Lung (tissue), 17 donors: ENCODE measurements at places on chromosomes 6 and 20. TPM values are rescaled to one million over a fixed set of nuclear protein-coding genes. Genes with fewer than 3 reads are reported as not detected.
A peak's percentile ranks its signal among the peaks of the same experiment; 100 is the strongest.

DNA sequence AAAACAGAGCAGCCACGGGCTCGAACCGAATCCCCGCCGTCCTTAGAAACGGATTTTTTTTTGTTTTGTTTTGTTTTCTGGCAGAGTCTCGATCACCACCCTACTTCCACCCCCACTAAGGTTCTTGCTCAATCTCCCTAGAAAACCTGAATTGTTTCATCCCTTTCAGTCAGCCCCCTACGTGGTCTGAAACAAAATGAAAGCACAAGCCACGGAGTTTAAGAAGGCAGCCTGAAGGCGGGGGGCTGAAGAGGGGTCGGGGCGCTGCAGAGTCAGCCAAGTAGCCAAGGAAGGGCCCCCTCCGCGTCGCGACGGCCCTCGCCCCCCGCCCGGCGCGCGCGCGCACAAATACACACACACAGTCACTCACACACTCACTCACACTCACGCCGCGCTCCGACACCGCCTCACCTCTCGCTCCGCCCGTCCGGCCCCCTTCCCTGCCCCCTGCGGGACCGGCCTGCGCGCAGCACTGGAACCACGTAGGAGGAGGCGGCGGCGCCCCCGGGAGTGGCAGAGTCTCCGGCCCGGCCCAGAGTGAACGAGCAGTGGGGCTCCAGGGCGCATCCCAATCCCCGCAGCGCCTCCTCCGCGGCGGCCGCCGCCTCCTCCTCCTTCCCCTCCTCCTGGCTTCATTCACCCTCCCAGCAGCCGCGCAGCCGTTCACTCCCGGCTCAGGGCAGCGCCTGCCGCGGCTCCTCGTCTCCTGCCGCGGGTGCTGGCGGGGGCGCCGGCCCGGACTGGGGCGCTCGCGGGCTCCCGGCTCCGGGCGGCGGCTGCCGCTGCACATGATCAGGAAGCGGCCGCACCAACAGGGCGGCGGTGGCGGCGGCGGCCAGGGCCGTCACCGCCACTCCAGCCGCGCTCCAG, 1.4 kb downstream of the ATXN1 start:
- peak overlapping the region; percentile 100 for H3K27ac ChIP-seq
- H3K36me3 ChIP-seq, result peaks cover 2% of the 10 kb centered on the region
- no peaks in the 10 kb centered on the region for H3K4me1 ChIP-seq
- H3K27me3 ChIP-seq, result no peaks in the 10 kb centered on the region
- H3K4me3 ChIP-seq, result peak overlapping the region; percentile 82

The SIGLEC1 gene
- polyA plus RNA-seq, result 18.1 TPM

The SLC17A4 gene
- not detected for polyA plus RNA-seq

GRCh38 chr6:53639520-53639919, 26.0 kb downstream of the KLHL31 start:
- H3K27me3 ChIP-seq, result no peaks in the 10 kb centered on the region
- no peaks in the 10 kb centered on the region for H3K36me3 ChIP-seq
- no peak overlapping the region for H3K4me3 ChIP-seq

DNA sequence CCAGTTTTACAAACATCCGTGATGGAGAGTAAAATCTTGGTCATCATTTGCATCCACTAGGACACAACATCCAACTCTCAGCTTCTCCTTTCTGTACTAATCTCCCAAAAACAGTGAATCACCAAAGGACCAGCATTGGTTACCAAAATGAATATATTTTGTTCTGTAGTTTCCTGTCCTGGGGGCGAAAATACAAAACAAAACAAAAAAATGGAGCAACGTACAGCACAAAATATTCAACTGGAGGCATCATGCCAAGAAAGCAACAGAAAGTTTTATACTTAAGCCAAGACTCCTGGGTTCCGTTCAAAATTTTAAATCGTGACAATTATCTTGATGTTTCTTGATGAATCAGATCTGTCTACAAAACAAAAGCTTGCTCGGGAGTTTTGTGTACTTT, 126.6 kb upstream of the CCDC28A start:
- H3K4me3 ChIP-seq, result no peak overlapping the region
- peaks cover 6% of the 10 kb centered on the region for H3K4me1 ChIP-seq
- no peaks in the 10 kb centered on the region for H3K36me3 ChIP-seq

The PAX1 gene
- 0.05 TPM for polyA plus RNA-seq

- no peak overlapping the region for H3K27ac ChIP-seq
- no peaks in the 10 kb centered on the region for H3K36me3 ChIP-seq
- no peaks in the 10 kb centered on the region for H3K4me1 ChIP-seq
Observed at GRCh38 chr20:8175741-8176675, 43.9 kb downstream of the PLCB1 start.

DNA sequence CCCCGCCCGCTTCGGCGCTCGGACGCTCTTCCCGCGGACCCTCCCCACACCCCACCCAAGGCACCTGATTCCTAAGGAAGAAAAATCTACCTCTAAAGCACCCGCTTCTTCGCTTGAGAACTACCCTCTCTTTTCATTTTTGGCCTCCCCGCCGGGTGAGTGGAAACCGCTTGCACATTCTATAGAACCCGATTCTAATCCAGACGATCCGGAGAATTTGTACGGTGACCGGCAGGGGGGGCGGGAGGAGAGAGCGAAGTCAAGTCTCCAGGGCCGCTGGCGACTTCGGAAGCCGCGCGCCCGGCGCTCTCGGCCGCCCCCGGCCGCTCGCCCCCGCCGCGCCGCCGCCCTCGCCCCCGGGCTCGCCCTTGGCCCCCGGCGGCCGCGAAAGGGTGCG, at the start of gene RBM24:
Gene RBM24, plus strand, starts transcription at position 262 of the 397 bp plus-strand sequence. CDS start 221 bp downstream, outside the sequence.
- DNase-seq, result peak; percentile 87
- H3K27me3 ChIP-seq, result no peaks in the 10 kb centered on the region
- peaks cover 4% of the 10 kb centered on the region for H3K36me3 ChIP-seq

DNA sequence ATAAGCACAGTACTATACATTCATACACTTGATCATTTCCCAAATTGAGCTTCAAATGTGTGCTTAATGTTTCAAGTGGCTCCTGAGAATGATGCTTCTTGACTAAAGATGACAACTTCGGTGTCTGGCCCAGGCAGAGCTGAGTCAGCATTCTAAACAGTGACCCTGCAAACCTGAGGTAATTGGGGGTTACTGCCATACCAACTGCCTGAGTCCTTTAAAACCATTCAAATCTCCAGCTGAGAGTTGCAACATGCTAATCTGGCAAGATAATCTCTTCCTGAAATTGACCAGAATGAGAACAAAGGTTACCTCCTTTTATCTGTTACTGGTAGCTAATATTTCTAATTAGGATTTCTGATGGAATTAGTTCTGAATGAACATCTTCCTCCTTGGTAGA, 8.2 kb downstream of the BACH2 start:
- DNase-seq, result no peak
- no peaks in the 10 kb centered on the region for H3K36me3 ChIP-seq

DNA sequence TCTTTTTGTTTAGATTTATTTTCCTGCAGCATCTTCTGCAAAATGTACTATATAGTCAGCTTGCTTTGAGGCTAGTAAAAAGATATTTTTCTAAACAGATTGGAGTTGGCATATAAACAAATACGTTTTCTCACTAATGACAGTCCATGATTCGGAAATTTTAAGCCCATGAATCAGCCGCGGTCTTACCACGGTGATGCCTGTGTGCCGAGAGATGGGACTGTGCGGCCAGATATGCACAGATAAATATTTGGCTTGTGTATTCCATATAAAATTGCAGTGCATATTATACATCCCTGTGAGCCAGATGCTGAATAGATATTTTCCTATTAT, 3.2 kb downstream of the FOXC1 start:
- H3K4me1 ChIP-seq, result peaks cover 6% of the 10 kb centered on the region
- H3K4me3 ChIP-seq, result no peak overlapping the region
- no peaks in the 10 kb centered on the region for H3K36me3 ChIP-seq
- peaks cover 70% of the 10 kb centered on the region for H3K27me3 ChIP-seq
- no peak for DNase-seq

DNA sequence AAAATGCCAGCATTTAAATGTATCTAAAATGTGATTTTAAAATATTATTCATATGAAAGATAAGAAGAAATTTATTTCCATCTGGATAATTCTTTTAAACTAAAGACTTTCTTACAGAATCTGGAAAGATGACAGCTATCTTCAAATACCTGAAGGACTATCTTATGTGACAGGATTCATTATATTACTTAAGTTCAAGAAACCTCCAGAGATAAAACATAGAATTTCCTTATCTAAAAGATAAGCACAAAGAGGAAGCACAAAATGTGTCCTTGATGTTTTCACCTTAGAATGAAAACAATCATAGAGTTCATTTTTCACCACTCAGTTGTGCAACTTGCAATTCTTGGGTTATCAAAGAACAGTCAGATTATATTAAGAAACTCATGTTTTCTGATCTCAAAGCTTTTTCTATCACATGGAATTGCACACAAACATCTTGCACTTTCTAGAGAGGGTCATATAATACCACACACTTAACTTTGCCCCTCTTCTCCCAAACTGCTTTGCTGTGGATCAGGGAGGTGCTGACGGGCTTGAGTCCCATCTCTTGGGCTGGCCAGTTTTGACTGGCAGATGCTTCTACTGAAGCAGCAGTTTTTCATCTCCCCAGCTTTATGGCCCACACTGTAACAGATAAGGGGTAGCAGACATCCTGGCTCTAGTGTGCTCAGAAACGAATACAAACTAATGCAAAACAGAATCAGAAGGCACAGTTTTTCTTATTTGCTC, 467.4 kb downstream of the CDC5L start:
- H3K4me1 ChIP-seq, result no peaks in the 10 kb centered on the region
- no peak for DNase-seq
- H3K36me3 ChIP-seq, result no peaks in the 10 kb centered on the region
- no peaks in the 10 kb centered on the region for H3K27me3 ChIP-seq

GRCh38 chr6:130765181-130765727, 62.0 kb upstream of the SMLR1 start:
- H3K4me3 ChIP-seq, result no peak overlapping the region
- no peaks in the 10 kb centered on the region for H3K27me3 ChIP-seq
- H3K36me3 ChIP-seq, result no peaks in the 10 kb centered on the region
- H3K27ac ChIP-seq, result no peak overlapping the region
- no peak for DNase-seq

DNA sequence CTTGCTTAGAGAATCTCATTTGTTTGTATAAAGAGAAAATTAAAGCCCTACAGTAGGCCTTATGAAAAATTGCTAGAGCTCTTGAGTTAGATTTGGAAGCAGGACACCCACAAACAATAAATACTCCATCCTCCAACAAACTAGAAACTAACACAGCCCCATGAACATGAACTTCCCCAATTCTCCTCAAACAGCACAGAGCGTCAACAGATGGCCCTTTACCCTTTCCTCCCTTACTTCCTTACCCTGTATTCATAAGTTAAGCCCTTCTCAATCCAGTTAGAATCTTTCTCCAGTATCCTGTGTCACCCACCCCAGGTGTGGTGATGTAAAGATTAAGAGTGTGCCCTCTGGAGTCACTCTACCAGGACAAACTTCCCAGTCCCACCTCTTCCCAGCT, 113.7 kb downstream of the UNC5CL start:
- H3K4me1 ChIP-seq, result peaks cover 4% of the 10 kb centered on the region
- H3K27ac ChIP-seq, result no peak overlapping the region
- H3K36me3 ChIP-seq, result no peaks in the 10 kb centered on the region
- DNase-seq, result no peak

DNA sequence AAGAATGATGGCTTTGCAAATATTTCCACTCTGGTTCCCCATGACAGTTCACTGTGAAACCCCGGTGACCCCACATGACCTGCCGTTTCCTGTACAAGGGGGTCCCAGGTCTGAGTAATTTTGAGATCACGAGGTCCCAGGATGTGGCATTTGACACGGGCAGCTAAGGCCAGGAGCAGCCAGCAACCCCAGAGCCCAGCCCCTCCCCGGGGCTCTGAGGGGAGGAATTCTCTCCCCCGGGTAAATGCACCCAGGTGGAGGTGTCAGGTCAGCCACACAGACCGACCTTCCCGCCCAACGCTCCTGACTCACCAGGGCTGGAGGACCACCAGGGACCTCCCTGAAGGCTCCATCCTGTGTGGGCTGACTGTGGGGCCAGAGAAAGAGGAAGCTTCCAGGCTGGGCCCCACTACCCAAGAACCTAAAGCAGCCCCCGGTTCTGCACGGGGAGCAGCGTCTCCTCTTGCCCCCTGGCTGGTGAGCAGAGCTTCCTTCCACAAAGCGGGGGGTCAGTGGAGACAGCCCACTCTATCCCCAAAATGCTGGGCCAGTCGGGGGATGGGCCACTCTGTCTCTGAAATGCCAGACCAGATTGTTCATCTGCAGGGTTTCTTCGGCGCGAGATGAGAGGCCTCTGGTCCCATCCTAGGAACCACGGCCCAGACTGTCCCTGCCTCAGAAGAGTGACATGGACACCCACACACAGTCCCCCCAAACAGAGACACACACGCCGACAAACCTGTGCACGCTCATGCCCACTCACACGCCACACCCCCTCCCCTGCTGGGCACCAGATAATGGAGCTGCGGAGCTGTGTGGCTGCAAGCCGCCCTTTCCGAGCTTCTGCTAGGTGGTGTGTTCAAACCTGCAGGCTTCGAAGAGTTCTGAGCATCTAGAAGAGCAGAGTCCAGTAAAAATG, 23.4 kb upstream of the SLCO4A1 start:
- no peak for DNase-seq
- H3K36me3 ChIP-seq, result no peaks in the 10 kb centered on the region
- H3K4me3 ChIP-seq, result no peak overlapping the region
- H3K4me1 ChIP-seq, result peaks cover 35% of the 10 kb centered on the region
- H3K27ac ChIP-seq, result no peak overlapping the region

The FOXA2 gene
- polyA plus RNA-seq, result 10.0 TPM

GRCh38 chr6:132400555-132400882, 756 bp downstream of the MOXD1 start:
- H3K36me3 ChIP-seq, result no peaks in the 10 kb centered on the region
- no peaks in the 10 kb centered on the region for H3K27me3 ChIP-seq
- H3K4me3 ChIP-seq, result peak overlapping the region; percentile 63
- H3K4me1 ChIP-seq, result no peaks in the 10 kb centered on the region
- DNase-seq, result no peak

DNA sequence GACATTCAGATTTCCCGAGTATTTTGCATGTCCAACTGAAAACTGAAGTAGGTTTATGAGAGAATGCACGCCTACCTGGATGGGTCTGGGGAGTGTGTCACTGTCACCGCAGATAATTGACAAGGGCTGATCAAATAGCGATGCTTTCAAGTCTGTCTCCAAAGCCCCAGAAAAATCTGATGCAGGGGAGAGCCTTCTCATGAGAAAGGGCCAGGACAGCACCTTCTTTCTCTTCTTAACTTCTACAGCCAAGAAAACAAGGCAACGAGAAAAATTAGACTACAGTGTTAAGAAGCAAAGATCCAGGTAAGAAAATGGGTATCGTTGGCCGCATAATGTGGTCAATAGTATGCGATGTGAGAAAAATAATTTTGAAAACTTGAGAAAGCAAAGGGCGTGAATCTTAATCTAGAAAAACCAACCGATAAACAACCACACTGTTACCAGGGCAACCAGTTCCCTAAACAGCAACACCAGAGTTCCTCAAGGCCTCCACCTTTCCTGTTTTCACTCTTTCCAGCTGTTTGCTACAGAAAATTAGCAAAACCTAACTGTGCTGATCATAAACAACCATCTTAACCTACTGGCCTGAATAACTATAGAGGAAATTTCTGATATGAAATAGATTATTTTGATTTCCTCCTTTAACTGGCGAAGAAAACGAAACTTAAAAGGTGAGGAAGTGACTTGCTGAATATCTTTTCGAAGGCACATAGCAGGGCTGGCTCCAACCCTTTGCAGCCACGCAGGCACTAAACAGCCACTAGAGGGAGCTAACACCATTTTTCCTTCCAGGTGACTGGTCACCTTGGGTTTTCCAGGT, 2.6 kb downstream of the TAGAP start:
- no peaks in the 10 kb centered on the region for H3K4me1 ChIP-seq
- no peak overlapping the region for H3K27ac ChIP-seq
- H3K4me3 ChIP-seq, result no peak overlapping the region
- no peaks in the 10 kb centered on the region for H3K36me3 ChIP-seq

- H3K27ac ChIP-seq, result no peak overlapping the region
- H3K4me1 ChIP-seq, result no peaks in the 10 kb centered on the region
- no peaks in the 10 kb centered on the region for H3K36me3 ChIP-seq
- H3K4me3 ChIP-seq, result no peak overlapping the region
- H3K27me3 ChIP-seq, result no peaks in the 10 kb centered on the region
Observed at GRCh38 chr6:1949538-1949937, 295.9 kb downstream of the GMDS start.
